Tibial artery (tissue), 4 donors: ENCODE measurements at places on chromosomes 2 and 18.

DNA sequence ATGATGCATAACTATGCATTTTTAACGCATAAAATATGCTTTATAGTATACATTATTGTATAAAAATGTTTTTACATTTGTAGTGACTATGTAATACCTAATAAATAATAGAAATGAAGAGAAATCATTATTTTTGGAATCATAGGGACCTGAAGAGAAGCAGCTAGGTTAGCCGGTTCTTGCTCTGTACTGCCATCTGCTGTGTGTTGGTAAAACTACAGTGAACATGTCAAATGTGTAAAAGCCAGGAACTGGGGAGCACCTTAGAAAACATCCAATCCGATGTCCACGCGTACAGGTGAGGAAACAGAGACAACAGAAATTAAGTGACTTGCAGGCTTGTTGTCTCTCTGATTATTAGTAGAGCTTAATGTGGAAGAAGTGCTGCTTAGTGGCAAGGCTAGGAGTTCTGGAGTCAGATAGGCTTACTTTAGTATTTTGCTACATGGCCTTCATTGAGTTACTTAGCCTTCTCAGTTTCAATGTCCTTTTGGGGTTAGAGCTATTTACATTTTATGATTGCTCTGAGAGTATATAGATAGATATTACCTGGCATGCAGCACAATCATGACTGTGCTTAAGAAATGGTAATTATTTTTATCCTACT lies 386.5 kb downstream of the DLGAP1 start:
- no peak for DNase-seq
- H3K27me3 ChIP-seq = no peaks in the 10 kb centered on the region
- H3K27ac ChIP-seq = no peak overlapping the region
- H3K4me1 ChIP-seq = no peaks in the 10 kb centered on the region
- H3K36me3 ChIP-seq = no peaks in the 10 kb centered on the region
- H3K4me3 ChIP-seq = no peak overlapping the region

DNA sequence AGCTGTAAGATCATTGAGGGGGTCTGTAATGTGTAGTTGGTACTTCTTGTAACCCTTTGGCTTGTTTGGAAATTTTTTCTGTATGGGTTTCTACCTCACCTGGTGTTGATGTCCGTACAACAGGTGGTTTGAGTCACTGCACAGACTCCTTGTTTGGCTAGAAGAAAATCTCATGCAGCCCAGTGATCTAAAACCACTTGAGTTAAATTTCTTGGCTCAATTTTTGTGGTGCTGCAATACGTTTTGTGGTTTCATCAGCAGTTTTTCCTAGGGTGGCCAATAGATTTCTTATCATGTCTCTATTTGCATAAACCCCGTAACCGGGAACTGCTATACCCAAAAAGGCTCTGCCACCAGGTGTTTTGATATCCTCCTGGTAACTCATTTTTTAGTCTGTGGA lies 43.4 kb downstream of the CERS6 start:
- H3K4me3 ChIP-seq = no peak overlapping the region
- H3K4me1 ChIP-seq = no peaks in the 10 kb centered on the region
- DNase-seq = no peak
- H3K27ac ChIP-seq = no peak overlapping the region

DNA sequence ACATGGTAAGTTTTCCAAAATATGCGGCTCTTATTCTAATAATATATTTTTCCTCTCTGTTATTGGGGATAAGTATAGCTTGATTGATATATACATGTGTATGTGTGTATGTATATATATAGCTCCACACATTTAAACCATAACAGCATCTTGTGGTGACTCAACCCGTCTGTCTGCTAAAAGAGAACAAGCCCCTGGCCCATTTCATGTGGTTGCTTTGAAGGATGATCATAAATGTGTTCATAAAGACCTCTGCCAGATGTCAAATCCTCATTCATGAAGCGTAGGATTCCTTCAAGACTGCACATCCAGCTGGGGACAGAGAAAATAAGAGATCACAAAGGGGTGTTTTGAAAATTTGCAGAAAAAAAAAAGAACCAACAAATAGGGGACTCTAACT lies 79.3 kb downstream of the RHOB start:
- no peaks in the 10 kb centered on the region for H3K27me3 ChIP-seq
- no peak for DNase-seq
- peak overlapping the region; percentile 17 for H3K27ac ChIP-seq
- H3K36me3 ChIP-seq = no peaks in the 10 kb centered on the region
- peaks cover 4% of the 10 kb centered on the region for H3K4me1 ChIP-seq

- DNase-seq = no peak
- no peaks in the 10 kb centered on the region for H3K4me1 ChIP-seq
- H3K27ac ChIP-seq = no peak overlapping the region
These were observed 77.7 kb upstream of the FBXO11 start for GRCh38 chr2:47984041-47984440.

GRCh38 chr2:214127170-214127569 lies 283.7 kb upstream of the VWC2L start:
- H3K4me1 ChIP-seq = no peaks in the 10 kb centered on the region
- H3K27me3 ChIP-seq = no peaks in the 10 kb centered on the region
- H3K36me3 ChIP-seq = no peaks in the 10 kb centered on the region

DNA sequence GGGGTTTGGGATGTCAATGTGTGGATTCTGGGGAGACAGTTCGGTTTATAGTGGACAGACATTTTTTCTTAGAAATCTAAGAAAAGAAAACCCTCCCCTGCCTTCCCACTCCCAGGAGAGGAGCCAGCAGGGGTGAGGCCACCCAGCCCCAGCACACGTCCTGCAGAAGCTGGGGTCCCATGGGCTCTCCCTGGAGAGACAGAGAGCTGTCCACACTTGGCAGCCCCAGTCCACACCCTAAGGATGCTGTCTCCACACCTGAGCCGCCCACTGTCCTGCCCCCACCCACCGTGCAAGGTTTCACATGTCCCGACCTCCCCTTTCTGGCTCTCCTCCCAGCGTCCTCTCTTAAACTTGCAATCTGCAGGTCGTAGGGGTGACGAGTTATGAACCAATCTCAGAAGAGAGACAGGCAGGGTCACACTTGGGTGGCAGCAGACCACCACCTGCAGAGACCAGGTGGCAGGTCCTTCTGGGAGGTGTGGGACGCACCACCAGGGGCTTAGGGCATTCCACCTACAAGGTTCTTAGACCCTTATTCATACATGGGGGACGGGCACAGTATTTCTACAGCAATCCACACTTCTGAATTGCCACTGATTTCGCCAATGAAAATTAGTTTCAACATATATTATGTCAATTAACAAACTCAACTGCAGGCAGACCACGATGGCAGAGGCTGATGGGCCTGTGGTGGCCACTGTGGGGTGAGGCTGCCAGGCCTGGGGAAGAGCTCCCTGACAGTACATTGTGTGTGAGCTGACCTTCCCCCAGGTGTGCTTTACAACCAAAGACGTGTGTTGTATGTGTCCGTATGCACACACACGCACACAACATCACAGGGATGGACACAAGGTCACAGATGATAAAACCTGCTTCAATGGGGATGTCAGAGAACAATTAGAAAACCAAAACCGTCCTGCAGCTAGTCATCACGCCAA lies 158.5 kb downstream of the TPO start:
- no peak for DNase-seq
- no peak overlapping the region for H3K4me3 ChIP-seq
- H3K4me1 ChIP-seq = no peaks in the 10 kb centered on the region
- H3K36me3 ChIP-seq = no peaks in the 10 kb centered on the region

DNA sequence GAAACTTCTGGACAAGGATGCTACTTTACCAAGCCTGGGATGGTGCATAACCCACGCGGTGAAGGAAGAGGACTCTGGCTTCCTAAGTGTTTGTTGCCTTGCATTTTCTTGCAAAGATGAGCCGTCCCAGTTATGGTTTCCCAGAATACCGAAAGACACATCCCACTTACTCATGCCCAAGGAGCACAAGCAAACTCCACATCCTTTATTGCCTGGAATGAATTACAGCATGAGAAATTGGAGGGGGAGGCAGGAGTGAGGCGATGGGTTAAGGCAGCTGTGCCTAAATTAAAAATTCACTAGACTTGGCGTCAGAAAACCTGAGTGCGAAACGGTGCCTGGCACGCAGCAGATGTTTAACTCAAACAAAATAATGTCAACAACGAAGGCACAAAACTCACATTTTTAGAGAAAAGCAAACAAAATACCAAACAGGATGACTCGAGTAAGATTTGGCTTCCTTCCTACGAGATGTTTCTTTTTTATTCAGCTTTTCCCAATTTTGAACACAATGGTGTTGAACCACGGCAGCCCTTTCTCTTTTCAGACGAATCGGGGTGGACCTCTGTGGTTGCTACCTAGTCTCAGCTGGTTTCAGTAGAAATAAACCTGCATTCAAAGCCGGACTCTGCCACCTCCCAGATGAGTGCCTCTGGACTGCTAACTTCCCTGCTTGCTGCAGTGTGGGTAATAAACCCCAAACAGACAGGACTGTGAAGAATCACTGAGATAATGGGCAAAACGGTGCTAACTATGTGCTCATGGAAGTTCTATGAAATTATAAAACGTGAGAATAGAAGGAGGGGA lies 100.3 kb upstream of the NCK2 start:
- no peak overlapping the region for H3K27ac ChIP-seq
- DNase-seq = no peak
- H3K4me1 ChIP-seq = peaks cover 9% of the 10 kb centered on the region
- no peak overlapping the region for H3K4me3 ChIP-seq
- H3K36me3 ChIP-seq = no peaks in the 10 kb centered on the region

DNA sequence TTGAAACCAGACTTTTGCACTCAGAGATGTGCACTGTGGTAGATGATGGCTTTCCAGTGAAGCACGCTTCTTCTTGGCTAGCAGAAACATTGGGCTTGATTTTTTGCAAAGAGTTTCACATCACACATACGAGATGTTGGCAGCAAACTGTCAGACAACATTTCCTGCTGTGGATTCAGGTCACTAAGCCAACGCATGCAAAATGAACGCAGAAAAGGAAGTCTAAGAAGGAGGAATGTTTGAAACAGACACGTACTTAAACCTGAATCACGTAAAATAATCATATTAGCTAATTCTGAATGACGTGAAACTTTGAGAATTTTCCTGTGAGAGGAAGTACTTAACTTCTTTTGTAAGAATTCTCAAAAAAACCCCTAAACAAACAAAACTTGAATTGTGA lies 88.1 kb downstream of the EPB41L3 start:
- no peak overlapping the region for H3K27ac ChIP-seq
- no peaks in the 10 kb centered on the region for H3K36me3 ChIP-seq
- H3K4me1 ChIP-seq = no peaks in the 10 kb centered on the region
- H3K4me3 ChIP-seq = no peak overlapping the region

GRCh38 chr2:99701503-99701902 lies 211.7 kb upstream of the REV1 start:
- no peak for DNase-seq
- H3K4me1 ChIP-seq = no peaks in the 10 kb centered on the region
- no peak overlapping the region for H3K27ac ChIP-seq
- H3K27me3 ChIP-seq = no peaks in the 10 kb centered on the region
- H3K4me3 ChIP-seq = no peak overlapping the region

DNA sequence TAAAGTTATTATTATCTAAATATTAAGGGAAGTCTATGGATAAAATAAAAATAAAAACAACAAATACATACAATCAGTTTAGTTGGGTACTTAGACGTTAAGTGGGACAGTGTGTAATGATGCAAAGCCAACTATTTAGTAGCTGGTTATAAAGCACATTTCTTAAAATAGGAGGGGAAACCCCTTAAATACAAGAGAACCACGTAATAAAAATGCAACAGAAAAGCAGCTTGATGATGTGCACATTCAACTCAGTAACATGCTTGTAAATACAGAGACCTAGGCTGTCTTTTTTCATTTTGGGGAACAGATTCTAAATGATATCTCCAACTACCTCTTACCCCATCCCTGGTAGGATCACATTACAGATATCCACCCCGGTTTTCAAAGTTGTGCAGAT lies 134.3 kb upstream of the AQP4 start:
- no peak overlapping the region for H3K27ac ChIP-seq
- no peaks in the 10 kb centered on the region for H3K27me3 ChIP-seq
- no peak overlapping the region for H3K4me3 ChIP-seq
- H3K36me3 ChIP-seq = no peaks in the 10 kb centered on the region
- no peaks in the 10 kb centered on the region for H3K4me1 ChIP-seq

DNA sequence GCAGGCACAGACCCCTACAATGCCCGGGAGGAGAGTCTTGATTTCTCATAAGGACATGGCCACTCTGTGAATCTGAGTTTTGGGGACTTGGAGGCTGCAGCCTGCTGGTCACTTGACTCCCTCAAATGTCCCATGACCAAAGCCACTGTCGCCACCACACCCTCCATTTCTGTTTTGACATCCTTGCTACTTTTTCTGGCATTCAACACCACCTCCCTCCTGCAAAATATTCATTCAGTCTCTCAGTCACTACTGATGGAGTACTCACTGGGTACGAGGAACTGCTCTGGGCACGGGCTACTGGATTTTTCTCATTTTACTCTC lies 208.6 kb upstream of the HAAO start:
- DNase-seq = no peak
- H3K27ac ChIP-seq = no peak overlapping the region
- H3K4me1 ChIP-seq = no peaks in the 10 kb centered on the region
- H3K4me3 ChIP-seq = no peak overlapping the region
- no peaks in the 10 kb centered on the region for H3K27me3 ChIP-seq

DNA sequence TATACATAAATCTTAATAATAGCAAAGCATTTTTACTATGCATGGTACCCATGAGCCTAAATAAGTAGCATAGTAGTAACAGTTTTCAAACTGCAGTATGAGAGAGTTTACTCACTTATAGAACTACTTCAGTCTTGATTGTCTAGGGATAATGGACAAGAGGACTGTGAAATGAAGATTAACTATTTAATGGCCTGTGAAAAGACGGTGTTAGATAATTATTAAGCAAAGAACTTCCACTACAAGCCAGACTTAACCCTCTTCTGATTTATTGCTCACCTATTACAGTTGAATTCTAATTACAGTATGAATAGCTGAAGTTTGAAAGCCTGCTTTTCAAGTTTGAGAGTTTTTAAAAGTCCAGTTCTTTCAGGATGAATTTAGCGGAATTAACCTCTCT lies 18.9 kb downstream of the PIK3C3 start:
- peaks cover 19% of the 10 kb centered on the region for H3K36me3 ChIP-seq
- no peak overlapping the region for H3K4me3 ChIP-seq
- no peak for DNase-seq
- no peaks in the 10 kb centered on the region for H3K27me3 ChIP-seq

- H3K4me3 ChIP-seq = no peak overlapping the region
- H3K27ac ChIP-seq = no peak overlapping the region
- no peak for DNase-seq
- H3K27me3 ChIP-seq = no peaks in the 10 kb centered on the region
- H3K4me1 ChIP-seq = no peaks in the 10 kb centered on the region
These were observed 138.9 kb upstream of the ERBB4 start for GRCh38 chr2:212677466-212677865.
